Cortex of kidney (tissue), 1 donor: ENCODE measurements at places on chromosomes 6 and 20.

DNA sequence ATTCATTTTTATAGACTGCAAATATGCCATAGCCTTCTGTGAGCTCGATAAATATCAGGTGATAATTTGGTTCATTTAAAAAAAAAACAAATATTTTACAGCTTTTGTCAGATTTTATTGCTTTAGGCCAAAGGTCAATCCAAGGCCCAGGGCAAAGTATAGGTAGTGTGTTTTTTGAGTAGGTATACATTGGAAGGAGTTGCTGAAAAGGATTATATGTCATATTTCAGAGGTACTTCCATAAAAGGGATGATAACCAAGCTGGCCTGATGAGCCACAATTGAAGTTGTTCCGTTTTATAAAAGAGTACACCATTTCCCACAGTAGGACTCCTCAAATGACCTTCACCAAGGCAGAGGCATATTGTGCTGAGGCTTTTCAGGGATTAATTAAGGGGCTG is 452.8 kb upstream of the FLRT3 start:
- DNase-seq = no peak

- no peak for DNase-seq
These were observed 117.9 kb downstream of the SIM1 start for GRCh38 chr6:100346828-100347227.

DNA sequence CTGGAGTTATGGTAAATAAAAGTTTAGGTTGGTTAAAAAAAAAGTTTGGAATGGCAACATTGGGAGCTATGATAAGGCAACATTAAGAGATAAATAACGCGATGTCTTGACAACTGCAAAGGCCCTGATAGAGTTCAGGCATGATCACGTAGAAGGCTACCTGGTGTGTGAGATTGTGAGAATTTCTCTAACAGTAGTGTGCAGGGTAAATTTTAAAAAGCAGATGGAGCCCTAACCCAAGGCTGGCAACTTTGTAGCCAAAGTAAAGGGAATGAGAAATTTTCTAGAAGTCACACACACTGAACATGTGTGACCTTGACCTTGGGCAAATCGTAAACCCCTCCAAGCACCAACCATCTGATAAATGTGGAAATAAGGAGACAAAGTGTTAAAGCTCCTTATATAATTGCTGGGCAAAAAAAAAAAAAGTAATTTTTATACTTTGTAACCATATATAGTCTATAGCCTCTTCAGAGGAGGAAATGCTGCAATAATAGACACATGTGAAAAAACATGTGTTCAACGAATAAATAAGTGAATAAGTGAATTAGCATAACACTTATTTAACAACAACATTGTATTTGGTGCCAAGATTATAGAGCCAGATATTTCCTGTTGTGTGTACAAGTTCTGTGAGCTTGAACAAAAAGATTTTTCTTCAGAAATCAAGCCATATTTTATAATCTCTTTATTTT is 18.2 kb downstream of the KCNQ5 start:
- no peak for DNase-seq

DNA sequence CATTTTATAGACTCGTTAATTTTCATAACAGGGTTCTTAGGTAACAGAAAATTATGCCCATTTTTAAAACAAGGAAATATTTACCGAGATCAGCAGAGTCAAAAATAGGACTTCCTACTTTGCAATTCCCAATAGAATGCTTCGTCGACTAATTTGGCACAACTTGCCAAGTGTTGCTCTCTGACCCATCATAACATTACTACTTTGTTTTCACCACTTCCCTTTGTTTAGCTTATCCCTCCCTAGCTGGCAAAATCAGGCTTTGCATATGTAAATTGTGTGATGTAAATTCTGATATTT is 914 bp upstream of the RANBP9 start:
- DNase-seq = no peak

- DNase-seq = no peak
These were observed 10.8 kb upstream of the EEF1E1 start for GRCh38 chr6:8113131-8113654.

DNA sequence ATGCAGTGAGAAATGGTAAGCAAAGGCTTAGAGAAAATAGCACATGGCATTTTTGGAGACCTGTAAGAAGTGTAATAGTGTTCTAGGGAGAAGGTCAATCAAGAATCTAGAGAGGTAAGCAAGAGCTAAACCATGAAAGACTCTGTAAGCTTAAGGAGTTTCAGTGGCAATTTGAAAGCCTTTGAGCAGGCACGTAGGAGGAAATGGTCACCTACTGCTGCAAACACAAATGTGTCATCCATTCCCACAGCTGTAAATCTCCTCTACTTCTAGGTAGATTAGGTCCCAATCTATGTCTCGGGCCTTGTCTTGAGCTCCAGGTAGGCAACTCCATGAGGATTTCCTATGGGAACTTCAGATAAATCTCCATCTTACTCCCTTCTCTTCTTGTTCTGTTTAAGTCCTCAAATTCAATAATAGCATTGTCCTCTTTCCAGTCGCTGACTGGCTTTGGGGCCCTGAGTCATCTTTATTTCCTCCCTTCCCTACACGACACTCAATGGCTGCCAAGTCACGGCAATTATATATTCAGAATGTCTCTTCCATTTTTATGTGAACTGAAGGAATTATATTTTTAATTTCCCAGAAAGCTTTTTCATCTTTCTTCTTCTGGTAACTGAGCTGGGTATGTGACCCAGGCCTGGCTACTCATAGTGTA is 24.2 kb upstream of the PAQR8 start:
- no peak for DNase-seq
